AG09319 (cell line): ENCODE measurements at places on chromosomes 5 and 9.

DNA sequence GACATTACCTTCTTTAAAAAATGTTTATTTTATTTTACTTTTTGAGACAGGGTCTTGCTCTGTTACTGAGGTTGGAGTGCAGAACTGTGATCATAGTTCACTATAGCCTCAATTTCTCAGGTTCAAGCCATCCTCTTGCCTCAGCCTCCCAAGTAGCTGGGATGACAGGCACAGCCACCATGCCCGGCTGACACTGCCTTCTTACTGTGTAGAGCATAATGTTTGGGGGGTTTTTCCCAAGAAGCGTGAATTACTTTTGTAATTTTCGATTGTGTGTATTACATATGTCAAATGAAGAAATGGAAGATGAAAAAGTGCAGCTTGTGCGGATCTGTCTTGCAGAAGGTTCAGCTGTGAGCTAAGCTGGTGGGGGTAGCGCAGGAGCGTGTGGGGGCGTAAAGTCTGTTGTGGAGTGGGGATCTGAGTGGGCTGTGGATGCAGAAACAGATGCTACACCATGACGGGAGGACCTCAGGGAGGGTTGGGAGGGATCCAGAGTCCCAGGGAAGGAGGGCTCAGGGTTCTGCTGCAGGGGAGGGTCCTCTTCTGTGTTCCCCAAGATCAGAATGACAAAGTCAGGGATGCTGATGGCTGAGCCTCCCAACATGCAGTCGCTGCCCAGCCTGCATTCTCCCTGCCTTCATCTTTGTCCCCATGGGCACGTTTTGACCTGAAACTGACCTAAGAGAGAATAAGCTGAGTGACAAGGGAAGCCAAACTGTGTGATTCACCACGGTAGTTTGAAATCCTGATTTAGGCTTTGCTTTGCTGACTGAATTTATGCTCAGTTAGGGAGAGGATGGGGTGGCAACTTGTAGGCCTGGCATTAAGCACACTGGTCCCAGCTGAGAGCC is 6.8 kb upstream of the ANKRD33B start:
- DNase-seq: no peak

- no peak for DNase-seq
These were observed 20.6 kb downstream of the SLC38A9 start for GRCh38 chr5:55691265-55692105.

DNA sequence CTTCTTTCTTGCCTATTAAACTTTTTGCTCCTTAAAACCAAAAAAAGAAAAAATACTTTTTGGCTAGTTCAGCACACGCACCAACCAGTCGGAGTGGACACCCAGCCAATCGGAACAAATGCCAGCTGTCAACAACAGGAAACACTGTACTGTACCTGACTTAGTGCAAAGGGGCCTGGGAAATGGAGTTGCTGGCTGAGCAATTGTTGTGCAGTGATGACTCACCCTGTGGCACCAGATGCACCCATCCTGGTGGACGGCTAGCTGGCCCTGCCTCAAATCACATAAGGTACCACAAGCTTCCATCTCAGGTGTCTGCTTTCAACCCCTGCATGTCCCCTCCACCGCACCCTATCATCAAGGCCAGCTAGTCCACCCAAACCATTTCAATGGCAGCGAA is 20.9 kb downstream of the FOXE1 start:
- DNase-seq: no peak

DNA sequence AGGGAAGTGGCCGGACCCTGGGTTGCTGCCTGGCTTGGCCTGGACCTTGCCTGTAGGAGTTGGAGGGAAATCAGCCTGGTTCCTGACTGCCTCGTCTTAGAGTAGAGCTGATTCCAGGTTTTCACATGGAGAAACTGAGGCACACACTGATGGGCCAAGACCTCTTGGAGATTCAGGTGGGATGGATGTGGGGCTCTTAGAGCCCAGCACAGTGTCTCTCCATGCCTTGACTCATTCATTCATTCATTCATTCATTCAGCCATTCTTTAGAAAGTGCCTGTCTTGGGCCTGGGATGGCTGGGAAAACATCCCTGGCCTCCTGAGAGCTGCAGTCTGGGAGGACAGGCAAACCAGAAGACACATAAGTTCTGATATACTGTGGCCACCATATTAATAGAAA is 2.2 kb downstream of the LRRC8A start:
- no peak for DNase-seq

DNA sequence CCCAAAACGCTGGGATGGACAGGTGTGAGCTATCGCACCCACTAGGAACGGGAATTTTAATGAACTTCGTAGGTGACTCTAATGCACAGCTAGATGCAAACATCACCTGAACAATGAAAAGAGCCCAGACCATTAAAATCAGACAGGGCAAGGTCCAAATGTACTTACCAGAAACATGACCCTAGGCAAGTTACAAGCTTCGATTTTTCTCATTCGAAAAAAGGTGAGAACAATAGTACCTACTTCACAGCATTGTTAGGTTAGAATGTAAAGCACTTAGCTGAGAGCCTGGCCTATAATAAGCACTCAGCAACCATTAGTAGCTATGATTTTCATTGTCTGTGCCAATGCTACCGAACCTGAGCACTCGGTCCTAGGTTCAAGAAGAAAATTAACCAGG is 5.8 kb upstream of the KLHL3 start:
- no peak for DNase-seq

- no peak for DNase-seq
These were observed 7.8 kb downstream of the RXRA start for GRCh38 chr9:134333874-134334581.

- no peak for DNase-seq
These were observed 31.1 kb downstream of the ZNF484 start for GRCh38 chr9:92846662-92847145.

DNA sequence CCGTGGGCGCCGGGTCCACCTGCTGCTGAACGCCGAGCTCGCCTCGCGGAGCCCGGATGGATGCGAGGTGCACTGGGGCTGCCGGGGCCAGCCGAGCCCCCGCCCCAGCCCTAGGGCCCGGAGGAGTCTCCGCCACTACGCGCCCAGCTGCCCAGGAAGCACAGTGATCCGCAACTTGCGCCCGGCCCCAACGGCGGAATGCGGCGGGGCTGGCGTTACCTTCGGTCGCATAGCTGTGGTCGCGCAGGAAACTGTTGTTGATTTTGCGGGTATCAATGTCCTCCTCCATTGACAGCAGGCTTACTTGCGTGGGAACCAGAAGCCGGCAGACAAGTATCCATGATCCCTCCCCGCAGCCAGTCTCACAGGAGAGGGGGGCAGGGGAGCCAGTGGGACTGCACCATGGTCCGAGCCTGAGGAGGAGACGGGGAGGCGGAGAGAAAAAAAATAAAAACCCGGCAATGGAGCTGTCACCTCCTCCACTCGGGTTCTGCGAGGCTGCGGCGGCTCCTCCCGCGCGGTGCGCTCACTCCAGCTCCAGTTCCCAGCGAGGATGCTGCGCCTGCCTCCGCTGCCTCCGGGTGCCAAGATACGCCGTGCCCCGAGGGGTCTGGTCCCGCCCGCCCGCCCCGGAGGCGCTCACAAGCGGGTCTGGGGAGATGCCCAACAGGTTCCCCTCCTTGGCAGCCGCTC is 628 bp downstream of the PPP2R2B start:
- DNase-seq: no peak

GRCh38 chr9:75604661-75605060 is 285.8 kb upstream of the PCSK5 start:
- DNase-seq: no peak

- DNase-seq: no peak
These were observed 3.2 kb upstream of the FBLL1 start for GRCh38 chr5:168525856-168526255.

- DNase-seq: no peak
These were observed 43.4 kb downstream of the NADK2 start for GRCh38 chr5:36198281-36198680.

- DNase-seq: no peak
These were observed 441.9 kb downstream of the ARHGEF28 start for GRCh38 chr5:74067748-74068541.

DNA sequence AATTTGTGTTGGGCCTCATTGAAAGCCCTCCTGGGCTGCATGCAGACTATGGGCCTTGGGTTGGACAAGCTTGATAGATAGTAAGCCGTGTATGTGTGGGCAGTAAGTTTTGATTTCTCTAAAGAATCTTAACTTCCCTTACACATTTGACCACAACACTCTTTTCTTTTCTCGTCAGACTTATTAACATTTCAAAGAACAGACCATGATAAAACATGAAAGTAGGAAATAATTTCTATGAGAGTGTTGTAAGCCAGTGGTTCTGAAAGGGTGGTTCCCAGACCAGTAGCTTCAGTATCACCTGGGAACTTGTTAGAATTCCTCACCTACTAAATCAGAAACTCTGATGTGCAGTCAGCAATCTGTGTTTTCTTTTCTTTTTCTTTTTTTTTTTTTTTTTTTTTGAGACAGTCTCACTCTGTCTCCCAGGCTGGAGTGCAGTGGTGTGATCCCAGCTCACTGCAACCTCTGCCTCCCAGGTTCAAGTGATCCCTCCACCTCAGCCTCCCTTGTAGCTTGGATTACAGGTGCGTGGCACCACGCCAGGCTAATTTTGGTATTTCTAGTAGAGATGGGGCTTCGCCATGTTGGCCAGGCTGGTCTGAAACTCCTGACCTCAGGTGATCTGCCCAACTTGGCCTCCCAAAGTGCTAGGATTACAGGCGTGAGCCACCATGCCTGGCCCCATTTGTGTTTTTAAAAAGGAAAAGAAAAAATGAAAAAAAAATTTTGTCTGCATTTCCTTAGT is 20.0 kb upstream of the GCNT1 start:
- DNase-seq: no peak

DNA sequence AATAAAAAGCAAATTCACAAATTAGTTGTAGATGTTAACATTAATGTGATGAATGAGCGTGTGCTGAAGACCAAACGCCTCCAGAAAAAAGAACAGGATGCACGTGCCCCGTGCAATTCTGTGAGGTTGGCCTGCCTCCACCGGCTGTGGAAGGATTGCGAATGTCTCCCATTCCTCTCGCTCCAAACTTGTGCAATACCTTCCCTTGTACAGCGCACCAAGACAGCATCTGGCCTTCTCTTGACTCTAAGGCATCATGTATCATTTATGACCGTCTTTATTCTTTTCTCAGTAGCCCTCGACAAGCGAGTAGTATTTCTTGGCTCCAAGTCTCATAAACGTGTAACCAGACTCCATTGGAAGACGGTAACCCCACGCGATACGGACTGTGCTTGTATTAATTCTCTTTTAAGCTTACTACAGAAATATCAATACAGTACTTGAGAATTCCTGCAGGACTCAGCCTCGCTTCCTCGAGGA is 1.5 kb upstream of the TESK1 start:
- peak; percentile 75 for DNase-seq

- DNase-seq: no peak
These were observed 264.2 kb downstream of the TMEM38B start for GRCh38 chr9:105958587-105958986.

DNA sequence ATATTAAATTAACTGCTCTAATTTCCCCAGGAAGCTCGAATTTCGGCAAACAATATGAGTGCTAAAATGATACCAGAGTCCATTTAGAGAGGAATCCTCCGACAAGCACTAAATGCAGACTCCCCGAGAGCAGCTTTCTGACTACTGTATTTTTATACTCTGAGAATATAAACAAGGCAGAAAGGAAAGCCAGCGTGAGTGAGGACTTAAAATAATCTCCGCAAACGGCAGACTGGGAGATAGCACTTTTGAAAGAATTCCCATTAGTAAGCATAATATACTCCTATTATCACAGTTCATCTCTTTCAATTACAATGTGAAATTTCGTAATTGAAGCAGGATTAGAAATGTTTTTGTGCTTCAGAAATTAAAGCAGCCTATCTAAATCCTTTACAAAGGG is 269.4 kb upstream of the PANK3 start:
- DNase-seq: no peak

DNA sequence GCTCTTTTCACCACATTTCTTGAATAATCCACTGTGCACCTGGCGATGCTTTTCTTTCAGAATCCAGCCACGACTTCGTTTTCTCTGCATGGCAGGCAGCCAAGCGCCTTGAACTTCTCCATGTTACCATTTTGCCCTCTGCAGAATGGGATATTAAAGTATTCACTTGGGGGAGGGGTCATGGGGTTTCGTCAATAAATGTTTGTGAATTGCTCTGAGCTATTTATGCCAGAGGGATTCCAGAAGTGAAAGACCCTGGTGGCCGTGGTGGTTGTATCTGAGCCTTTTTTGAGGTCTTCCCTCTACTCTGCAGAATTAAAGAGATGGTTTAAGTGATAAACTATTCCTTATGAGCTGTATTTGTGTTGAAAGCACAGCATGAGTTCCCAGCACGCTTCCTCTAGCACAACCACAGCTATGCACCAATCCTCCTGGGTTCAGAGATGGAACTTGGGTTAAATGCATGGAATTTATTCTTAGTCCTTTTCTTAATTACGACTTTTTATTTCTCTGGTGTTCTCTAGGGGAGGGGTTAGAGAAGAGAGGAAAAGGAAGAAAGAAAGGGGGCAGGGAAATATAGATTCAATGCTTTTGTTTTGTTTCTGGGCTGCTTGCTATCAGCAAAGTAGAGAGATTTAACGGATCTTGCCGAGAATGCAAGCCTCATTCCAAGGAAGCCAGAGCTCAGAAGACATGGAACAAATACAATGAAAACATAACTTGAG is 478.2 kb upstream of the TNC start:
- peak; percentile 95 for DNase-seq

GRCh38 chr5:145495196-145495595 is 339.9 kb downstream of the PRELID2 start:
- no peak for DNase-seq

- DNase-seq: no peak
These were observed 44.6 kb upstream of the ELL2 start for GRCh38 chr5:96006291-96006690.

DNA sequence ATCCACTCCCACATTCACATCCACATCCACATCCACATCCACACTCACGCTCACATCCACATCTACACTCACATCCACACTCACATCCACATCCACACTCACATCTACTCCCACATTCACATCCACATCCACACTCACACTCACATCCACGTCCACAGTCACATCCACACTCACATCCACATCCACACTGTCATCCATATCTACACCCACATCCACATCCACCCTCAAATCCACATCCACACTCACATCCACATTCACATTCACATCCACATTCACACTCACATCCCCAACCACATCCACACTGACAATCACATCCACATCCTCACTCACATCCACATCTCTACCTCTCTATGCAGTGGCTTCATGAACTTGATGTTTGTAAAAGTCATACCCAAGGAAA is 190.5 kb downstream of the IRX1 start:
- DNase-seq: no peak

DNA sequence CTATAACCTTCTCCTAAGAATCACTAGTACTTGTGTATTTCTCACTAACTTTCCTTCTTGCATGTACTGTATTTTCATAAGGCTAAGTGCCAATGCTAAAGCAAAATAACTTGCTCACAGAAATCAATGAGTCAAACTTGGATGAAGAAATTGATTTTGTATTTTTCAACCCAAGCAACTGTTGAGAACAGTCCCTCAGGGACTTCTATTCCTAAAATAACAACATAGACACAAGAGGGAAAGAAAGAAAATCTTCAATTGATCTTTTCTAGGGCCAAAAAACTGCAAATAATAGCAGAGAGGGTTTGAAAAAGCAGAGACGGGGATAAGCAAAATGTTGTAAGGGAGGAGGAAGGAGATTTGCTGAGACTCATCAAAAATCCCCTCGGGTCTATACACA is 69.8 kb downstream of the HABP4 start:
- DNase-seq: no peak

GRCh38 chr5:98104454-98105188 is 668.8 kb upstream of the RGMB start:
- DNase-seq: no peak
